Fibroblast of skin of right quadriceps (primary cell): ENCODE measurements at places on chromosomes 13 and 19.

DNA sequence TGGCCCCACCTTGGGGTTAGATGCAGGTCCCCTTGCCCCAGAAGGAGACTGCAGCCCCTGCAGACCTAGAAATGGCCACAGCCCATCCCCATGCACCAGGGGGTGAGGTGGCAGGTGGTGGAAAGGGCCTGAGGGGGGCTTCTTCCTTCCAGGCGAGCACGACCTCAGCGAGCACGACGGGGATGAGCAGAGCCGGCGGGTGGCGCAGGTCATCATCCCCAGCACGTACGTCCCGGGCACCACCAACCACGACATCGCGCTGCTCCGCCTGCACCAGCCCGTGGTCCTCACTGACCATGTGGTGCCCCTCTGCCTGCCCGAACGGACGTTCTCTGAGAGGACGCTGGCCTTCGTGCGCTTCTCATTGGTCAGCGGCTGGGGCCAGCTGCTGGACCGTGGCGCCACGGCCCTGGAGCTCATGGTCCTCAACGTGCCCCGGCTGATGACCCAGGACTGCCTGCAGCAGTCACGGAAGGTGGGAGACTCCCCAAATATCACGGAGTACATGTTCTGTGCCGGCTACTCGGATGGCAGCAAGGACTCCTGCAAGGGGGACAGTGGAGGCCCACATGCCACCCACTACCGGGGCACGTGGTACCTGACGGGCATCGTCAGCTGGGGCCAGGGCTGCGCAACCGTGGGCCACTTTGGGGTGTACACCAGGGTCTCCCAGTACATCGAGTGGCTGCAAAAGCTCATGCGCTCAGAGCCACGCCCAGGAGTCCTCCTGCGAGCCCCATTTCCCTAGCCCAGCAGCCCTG is 4.2 kb upstream of the F10 start:
- DNase-seq = no peak

GRCh38 chr19:38172001-38172400 is 52.0 kb downstream of the DPF1 start:
- no peak for DNase-seq

DNA sequence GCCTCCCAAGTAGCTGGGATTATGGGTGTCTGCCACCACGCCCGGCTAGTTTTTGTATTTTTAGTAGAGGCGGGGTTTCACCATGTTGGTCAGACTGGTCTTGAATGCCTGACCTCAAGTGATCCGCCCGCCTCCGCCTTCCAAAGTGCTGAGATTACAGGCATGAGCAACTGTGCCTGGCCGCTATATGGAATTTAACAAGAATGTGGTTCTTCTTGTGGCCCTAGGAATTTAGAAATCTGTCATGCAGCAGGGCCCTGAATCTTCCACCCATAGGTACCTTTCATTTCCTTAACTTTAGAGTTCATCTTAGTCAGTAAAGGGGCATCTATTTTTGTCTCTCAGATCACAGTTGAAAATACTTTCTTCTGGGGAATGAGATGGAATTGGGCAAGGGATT is 25.6 kb upstream of the NDFIP2 start:
- DNase-seq = peak; percentile 24

DNA sequence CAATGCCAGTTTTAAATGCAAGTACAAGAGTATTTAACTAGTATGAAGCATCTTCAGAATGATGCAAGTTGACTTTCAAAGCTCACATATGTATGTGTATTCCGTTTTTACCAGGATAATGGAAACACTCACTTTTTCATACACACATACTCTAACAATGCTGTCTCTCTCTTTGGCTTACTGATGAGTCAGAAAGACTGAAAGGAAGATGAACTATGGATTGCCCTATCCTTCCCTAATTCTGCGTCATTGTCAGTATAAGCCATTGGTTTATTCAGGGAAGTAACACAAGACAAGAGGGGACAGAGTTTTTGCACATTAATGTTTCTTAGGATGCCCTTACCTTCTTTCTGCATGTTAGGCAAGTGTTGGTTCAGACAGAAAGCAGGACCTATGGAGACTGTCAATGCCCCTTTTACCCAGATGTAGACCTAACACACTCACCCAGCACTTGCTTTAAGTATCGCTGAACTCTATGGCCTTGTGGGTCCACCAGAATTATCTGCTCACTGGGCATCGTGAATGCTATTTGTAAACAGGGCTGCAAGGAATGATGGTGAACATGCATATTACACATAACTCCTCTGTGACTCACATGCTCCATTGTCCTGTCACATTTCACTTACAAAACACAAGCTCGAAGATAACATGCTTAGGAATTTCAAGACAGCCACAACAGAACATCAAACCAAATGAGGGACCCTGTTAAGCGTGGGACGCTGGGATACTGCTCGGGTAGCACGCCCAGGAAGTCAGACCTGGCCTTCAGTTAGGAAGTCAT is 10.0 kb upstream of the OXGR1 start:
- peak; percentile 79 for DNase-seq

DNA sequence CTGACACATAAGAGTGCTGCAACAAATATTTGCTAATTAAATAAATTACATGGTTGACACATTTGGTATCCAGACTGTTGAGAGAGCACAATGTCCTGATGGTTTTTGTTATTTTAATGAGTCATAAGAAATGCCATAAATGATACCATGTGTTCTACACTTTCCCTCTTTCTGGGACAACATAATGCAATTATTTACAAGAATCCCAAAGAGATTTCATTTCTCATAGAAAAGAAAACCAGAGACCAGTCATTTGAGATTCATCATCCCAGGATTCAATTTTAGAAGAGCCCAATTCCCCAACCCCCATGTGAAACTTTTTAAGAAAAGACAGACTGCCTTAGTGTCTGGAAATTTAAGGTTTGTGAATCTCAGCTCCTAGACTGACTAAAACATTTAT is 399.6 kb downstream of the DCT start:
- peak; percentile 87 for DNase-seq

DNA sequence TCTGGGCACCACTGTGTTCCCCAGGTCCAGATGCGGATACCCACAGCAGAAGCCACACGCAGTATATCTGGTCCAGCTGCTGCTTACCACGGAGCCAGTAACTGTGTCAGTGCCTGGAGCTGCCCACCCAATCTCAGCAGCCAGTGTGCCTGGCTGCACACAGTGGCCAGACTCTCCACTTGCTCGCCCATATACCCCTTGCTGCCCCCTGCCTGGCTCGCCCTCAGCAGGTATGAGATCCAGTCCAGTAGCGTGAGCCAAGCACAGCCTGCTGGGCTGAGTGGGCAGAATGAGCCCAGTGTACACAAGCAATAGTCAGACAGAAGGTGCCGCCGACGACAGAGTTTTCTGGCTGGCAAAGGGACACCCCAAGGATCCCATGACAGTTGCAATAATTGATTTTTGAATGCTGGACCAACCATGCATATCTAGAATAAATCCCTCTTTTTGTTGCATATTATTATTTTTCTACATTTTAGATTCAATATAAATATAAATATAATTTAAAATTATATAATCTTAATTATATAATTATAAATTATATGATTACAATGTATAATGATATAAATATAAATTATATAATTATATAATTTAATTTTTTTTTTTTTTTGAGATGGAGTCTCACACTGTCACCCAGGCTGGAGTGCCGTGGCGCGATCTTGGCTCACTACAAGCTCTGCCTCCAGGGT is 918.8 kb upstream of the MIR17HG start:
- DNase-seq = no peak

- DNase-seq = no peak
Measured at GRCh38 chr13:77857531-77858209, 61.0 kb downstream of the EDNRB start.

DNA sequence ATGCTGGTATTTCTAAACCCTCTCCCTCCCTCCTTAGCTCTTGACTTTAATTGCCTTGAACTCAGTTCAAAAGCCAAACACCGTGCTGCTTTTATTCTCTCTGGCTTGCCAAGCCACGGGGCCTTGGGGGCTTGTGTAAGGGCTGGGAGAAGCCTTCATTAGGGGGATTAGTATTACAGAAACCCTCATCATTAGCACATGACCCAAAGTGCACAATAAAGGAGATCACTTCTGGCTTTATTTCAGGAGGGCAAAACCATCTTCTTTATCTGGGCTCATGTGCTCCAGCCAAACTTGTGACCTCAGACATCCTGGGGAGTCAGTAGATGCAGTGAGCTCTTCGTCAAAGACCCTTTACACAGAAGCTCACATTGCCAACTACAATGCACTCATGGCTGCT is at the start of gene DCT:
Gene DCT (minus strand): TSS at position 67 of the 400 bp plus-strand sequence. CDS start 427 bp downstream, outside the sequence.
- DNase-seq = no peak

DNA sequence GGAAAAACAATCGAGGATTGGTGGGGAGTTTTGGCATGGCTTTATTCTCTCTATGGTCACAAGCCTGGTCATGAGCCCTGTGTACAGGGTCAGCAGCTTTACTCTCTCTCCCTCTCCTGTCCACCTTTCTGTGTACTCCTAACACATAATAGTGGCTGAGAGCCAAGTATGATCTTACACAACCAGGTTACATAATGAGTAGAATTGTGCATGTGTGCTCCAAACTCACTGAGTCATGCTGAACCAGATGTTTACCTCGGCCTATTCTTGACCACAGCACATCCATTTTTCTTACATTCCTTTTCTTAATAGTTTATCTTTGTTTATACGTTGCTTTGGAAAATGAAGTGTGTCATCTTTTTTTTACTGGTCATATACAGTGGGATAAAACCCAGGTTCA is 53.1 kb downstream of the ZNF254 start:
- peak; percentile 25 for DNase-seq

GRCh38 chr19:53112286-53112685 is 9.1 kb upstream of the ZNF160 start:
- DNase-seq = no peak

DNA sequence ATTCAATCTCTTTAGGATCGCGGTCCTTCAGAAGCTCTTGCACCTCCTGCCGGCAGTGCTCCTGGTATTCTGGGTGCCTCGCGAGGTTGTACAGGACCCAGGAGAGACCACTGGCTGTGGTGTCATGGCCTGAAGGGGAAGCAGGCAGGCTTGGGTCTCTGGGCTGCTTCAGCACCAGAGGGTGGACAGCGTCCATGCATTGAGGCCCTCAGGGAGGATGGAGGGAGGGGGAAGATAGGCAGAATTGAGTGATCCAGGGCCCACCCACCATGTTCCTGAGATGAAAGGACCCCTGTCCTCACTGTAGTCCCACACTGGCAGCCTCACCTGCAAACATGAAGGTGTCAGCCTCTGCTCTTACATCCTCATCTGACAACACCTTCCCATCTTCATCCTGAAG is 17.9 kb upstream of the OR10H5 start:
- no peak for DNase-seq

- no peak for DNase-seq
Measured at GRCh38 chr13:32011971-32012370, 19.6 kb upstream of the FRY start.

GRCh38 chr13:80374444-80374843 is 33.5 kb upstream of the SPRY2 start:
- DNase-seq = no peak

DNA sequence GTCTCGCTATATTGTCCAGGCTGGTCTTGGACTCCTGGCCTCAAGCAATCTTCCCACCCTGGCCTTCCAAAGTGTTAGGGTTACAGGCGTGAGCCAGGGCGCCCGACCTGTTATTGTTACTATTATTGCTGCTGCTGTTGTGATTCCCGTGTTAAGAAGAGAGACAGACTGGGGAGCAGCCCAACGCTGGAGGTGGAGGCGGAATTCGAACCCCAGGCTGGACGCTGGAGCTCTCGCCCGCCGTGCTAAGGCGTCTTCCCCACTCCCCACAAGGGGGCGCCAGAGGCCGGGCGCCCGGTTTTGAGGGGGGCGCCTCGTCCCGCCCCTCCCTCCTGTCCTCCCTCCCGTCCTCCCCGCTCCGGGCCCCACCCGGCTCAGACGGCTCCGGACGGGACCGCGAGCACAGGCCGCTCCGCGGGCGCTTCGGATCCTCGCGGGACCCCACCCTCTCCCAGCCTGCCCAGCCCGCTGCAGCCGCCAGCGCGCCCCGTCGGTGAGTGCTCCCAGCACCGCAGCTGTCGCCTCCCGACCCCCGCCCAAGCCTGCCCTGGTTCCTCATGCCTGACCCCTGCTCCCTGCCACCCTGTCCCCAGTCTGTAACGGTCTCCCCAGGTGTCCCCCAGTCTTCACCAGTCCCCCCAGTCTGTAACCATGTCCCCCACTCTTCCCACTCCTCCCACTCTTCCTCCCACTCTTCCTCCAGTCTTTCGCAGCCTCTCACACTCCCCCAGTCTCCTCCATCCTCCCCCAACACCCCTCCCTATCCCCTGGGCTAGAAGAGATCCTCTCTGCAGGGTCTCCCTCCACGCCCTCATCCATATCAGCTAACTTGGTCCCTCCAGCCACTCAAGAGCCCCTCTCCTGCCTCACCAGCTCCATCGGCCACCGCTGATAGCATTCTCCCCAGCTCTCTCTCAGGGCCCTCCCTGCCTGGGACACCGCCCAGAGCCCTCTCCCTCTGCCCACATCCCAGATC is at the start of gene EHD2:
Gene EHD2 (plus strand): TSS at position 377 of the 976 bp plus-strand sequence. CDS start 3,191 bp downstream, outside the sequence.
- DNase-seq = peak; percentile 80

GRCh38 chr19:51148580-51148979 is 6.5 kb downstream of the SIGLEC7 start:
- DNase-seq = no peak

DNA sequence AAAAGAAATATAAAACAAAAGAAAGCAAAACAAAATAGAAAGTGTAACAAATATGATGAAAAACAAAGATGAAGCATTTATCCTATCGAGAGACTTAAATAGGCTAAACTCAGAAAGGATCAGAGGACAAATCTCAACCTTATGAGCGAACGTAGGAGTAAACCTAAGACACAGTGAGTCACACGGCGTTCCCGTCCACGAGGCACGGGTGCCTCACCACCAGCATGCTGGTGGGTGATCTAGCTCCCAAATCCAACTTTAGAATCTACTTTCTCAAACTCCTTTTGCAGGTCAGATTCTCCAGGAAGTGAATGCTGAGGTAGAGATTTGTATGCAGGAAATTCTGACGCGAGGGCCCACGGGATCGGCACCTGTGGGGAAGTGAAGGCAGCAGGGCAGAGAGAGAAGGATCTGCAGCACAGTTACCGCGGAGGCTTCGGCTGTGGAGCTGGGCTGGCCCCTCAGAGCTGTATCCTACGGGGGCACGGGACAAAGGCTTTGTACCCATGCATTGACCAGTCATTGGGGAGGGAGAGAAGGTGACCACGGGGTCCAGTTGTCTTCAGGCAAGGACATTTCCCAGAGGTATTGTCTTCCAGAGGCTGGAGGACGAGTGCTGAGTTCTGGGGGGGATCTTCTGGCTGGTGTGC is 7.5 kb upstream of the MIER2 start:
- DNase-seq = no peak

- DNase-seq = peak; percentile 41
Measured at GRCh38 chr19:40523322-40524047, 53.2 kb upstream of the SHKBP1 start.

DNA sequence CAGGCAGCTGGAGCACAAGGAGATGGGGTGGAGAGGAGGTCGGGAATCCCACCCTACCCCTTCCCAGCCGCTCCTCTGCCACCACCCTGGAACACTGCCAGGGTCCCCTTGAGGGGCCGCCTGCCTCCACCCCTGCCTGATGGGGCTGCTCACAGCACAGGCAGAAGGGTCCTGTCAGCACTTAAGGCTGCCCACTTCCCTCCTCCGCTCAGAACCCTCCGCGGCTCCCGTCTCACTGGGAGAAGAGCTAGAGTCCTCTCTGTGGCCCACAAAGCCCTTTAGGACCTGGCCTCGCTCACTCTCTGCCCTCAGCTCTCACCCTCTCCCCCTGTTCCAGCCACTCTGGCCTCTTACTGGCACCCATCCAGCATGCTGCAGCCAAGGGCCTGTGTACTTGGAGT is 3.4 kb upstream of the POLD1 start:
- DNase-seq = no peak
